ENCODE measurements at places on chromosomes 4 and X.

- DNase-seq = no peak
Measured at GRCh38 chr4:162770761-162771490, 395.8 kb downstream of the NAF1 start.

GRCh38 chr4:159103384-159103990 lies 608 bp downstream of the RAPGEF2 start:
- no peak for DNase-seq

DNA sequence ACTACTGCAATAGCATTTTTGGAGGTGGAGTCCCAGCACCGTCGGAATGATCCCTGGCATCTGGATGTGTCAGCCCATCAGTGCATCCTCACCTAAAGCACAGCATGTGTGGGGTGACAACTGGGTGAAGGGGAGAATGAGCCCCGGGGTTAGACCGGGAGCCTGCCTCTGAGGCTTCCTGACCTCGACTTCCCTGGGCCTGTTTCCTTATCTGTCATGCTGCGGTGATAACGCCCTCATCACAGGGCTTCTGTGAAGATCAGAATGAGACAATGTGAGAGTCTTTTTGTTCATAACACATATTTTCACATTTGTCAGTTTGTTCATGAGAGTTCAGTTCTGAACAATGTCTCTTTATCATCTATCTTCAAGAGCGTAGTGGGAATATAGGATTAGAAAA lies 31.1 kb upstream of the PDLIM3 start:
- DNase-seq = no peak

DNA sequence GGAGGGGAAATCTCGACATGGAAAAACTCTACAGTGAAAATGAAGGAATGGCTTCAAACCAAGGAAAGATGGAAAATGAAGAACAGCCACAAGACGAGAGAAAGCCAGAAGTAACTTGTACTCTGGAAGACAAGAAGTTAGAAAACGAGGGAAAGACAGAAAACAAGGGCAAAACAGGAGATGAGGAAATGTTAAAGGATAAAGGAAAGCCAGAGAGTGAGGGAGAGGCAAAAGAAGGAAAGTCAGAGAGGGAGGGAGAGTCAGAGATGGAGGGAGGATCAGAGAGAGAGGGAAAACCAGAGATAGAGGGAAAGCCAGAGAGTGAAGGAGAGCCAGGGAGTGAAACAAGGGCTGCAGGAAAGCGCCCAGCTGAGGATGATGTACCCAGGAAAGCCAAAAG lies 1.3 kb downstream of the TCEAL4 start:
- DNase-seq = no peak

All from NCI-H187 treated with DMSO at 0.1 percent for 48 hours (cell line).